Progenitor cell of endocrine pancreas (in vitro differentiated cells): ENCODE measurements at places on chromosomes 2 and 18. TPM values are rescaled to one million over a fixed set of nuclear protein-coding genes. Genes with fewer than 3 reads are reported as not detected.

DNA sequence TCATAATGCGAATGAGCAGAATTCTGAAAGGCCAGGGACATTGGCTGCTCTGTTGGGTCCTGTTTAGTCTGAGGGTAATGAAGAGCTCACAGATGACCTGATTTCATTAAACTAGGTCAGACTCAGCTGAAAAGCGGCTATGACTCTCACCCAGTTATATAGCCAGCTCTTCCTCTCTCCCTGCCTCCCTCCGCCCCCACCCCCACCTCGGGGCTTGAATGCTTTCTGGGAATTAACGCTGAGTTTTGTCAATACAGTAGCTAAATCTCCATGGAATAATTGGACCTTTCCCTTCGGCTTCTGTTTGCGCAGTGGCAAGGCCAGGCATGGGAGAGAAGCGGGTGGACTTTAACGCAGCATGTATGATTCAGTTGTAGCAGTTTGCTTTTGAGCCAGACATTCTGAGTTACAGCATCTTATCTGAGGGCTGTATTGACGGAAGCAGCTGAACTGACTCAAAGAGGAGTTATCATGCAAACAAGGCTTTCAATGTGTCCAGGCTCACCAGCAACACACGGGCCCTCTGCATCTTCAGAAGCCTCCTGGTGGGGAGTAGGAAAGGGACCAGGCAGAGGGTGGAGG lies 110.6 kb downstream of the MYCN start:
- no peak overlapping the region for H3K4me3 ChIP-seq
- no peak for DNase-seq
- peaks cover 21% of the 10 kb centered on the region for H3K4me1 ChIP-seq

- H3K4me3 ChIP-seq: no peak overlapping the region
- H3K36me3 ChIP-seq: no peaks in the 10 kb centered on the region
- DNase-seq: no peak
- H3K27ac ChIP-seq: no peak overlapping the region
- no peaks in the 10 kb centered on the region for H3K27me3 ChIP-seq
- no peaks in the 10 kb centered on the region for H3K4me1 ChIP-seq
These were observed 165.7 kb downstream of the TMX3 start for GRCh38 chr18:68548904-68549870.

DNA sequence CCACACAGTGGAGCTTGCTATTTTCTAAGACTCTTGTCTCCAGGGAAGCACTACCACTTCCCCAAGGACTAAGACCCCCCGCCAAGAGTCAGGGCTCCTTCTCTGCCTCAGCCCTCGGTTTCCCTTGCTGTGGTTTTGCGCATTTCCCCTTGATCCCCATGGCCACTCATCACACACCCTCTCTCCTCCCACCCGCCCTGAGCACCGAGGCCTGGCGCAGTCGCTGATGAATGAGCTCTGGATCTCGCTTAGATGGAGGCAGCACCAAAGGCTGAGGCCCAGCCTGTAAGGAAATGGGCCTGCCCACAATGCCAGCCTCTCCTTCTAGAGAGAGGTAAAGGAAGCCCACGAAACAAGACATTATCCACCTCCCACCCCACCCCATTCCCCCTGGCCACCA lies 96.9 kb downstream of the TNS1 start:
- H3K4me1 ChIP-seq: peaks cover 9% of the 10 kb centered on the region
- H3K27ac ChIP-seq: no peak overlapping the region
- no peak overlapping the region for H3K4me3 ChIP-seq
- no peaks in the 10 kb centered on the region for H3K36me3 ChIP-seq

DNA sequence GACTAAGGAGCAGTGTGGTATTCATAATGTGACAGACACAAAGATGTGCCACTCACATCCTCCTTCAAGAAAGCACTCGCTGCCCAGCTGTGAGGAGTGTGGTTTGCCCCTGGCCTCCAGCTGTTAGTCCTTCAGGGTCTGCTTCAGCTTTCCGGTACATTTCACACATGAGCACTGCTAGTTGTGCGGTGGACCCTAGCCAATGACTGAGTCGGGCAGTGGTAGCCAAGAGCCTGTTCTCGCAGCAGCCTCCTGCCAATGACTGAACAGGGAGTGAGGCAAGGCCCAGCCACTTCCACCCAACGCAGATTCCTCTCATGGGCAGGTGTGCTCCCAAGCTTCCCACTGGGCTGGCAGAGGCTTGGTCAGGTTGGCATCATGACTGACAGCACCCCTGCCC lies 254.3 kb downstream of the RBM43 start:
- H3K27ac ChIP-seq: no peak overlapping the region
- H3K36me3 ChIP-seq: no peaks in the 10 kb centered on the region
- H3K27me3 ChIP-seq: no peaks in the 10 kb centered on the region
- H3K4me1 ChIP-seq: no peaks in the 10 kb centered on the region

DNA sequence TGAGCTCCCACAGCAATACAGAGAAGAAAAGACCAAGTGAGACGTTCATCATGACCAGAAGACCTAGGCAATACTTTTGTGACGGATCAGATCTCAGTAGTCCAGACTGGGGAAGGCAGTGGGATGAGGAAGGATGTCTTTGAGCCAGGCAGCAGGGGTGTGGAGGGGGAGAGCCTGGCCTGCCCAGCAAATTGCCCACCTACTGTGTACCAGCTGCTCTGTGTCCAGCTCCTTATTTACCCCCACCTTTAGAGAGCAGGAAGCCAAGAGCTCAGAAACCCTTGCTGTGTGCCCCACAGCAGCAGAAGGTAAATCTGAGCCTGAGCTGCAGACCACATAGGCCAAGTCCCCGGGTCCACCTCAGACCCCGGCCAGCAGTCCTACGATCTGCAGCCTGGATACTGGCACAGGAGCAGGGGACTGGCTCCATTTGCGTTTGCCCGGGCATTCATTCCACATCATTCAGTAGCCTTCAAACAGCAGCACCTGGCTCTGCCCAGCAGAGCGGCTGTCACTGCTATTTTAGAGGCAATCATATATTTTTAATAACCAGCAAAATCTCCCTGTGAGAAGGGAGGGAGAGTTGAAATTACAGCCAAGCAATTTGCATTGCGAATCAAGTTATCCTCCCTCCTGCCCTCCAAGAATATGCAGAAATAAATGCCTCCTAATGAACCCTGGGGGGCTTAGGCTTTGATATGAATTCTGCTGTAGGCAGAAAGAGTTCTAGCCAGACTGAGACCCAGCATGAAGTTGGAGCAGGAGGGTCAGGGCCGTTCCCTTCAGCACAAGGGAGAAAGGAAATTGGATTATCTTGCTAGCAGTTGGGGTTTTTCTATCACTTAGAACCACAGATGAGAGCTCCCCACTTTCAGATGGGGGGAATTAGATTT lies 110.0 kb upstream of the FZD7 start:
- H3K4me1 ChIP-seq: peaks cover 16% of the 10 kb centered on the region
- no peak overlapping the region for H3K4me3 ChIP-seq
- H3K36me3 ChIP-seq: no peaks in the 10 kb centered on the region

- no peaks in the 10 kb centered on the region for H3K36me3 ChIP-seq
- H3K27ac ChIP-seq: no peak overlapping the region
- no peak overlapping the region for H3K4me3 ChIP-seq
- peaks cover 22% of the 10 kb centered on the region for H3K4me1 ChIP-seq
- no peak for DNase-seq
These were observed 100.3 kb downstream of the IRS1 start for GRCh38 chr2:226699321-226699720.

The RAPGEF4 gene
- 8.6 and 11.9 TPM in 2 replicates for total RNA-seq
